ENCODE measurements at places on chromosomes 12 and 14.
A peak's percentile ranks its signal among the peaks of the same experiment; 100 is the strongest.

DNA sequence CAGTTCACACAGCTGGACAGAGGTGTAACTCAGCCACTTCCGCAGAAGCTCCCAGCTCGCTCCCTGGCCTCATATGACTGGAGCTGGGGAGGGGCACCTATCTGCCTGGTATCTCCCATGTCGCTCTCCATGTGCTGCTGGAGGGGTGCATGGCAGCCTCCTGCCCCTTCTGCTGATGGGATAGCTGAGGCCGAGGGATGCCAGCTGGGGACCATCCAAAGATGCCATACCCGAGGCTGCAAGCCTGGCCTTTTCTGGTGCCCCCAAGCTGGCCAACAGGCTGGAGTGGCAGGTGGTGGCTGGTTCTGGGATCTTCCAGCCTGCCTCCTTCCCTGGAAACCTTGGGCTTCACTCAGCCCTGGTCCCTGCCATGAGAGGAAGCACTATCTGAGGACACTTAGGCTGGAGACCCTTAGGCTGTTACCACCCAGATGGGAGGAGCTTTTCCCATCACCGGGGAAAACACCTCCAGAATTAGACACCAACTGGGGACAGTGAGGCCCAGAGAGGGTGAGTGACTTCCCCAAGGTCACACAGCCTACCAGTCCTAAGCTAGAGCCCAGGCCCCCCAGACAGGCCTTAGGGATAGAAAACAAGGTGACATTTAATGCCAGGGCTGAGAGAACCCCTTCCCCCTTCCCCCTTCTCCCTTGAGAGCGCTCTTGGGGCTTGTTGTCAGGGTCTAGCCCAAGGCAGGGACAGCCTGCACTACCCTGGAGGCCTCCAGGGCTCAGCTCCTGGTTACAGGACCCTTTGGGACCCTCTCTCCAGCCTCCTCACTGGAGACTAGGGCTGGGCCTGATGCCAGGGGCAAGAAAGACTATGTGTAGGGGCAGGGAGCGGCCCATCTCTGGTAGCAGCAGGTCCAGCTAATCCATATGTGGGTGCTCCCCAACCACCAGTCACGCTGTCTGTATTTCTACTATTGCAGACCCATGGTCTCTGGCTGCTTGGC lies 7.1 kb downstream of the DTX1 start:
- DNase-seq, result no peak

DNA sequence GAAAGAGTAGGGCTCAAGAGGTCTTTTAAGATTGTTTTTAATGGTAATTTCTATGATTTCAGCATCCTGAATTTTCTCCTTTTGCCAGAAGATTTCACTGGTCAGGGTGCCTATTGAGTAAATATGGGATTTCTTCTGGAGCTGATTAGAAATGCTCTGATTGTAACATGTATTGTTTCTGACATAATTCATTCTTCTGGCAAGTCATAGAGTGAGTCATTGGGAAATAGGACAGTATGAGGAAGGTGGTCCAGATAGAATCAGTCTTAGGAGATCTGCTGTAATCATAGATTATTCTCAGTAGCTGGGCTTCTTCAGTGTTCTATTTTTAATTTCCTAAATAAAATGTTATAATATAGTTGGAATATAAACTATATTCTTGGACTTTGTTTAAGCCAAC lies 182.0 kb upstream of the NAV3 start:
- peak; percentile 60 for DNase-seq

GRCh38 chr12:99386907-99387306 lies 260.6 kb upstream of the GARIN6 start:
- DNase-seq, result no peak

- no peak for DNase-seq
These were observed 31.7 kb downstream of the WDR20 start for GRCh38 chr14:102171173-102172020.

DNA sequence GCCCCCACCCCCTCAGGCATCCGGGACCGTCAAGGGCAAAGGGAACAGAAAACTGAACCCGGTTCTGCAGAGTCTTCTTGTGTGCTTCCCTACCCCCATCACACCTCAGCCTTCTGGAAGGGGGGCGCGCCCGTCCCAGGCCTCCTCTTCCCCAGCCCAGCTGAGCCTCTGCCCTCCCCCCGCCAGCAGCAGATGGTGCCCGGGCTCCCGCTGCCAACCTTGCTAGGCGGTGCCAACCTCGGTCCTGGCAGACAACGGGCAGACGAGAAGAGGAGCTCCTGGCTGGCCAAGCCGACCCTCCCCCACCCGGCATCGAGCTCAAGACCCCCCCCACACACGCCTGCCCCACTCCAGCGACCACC lies 8.7 kb downstream of the STAC3 start:
- DNase-seq, result no peak

DNA sequence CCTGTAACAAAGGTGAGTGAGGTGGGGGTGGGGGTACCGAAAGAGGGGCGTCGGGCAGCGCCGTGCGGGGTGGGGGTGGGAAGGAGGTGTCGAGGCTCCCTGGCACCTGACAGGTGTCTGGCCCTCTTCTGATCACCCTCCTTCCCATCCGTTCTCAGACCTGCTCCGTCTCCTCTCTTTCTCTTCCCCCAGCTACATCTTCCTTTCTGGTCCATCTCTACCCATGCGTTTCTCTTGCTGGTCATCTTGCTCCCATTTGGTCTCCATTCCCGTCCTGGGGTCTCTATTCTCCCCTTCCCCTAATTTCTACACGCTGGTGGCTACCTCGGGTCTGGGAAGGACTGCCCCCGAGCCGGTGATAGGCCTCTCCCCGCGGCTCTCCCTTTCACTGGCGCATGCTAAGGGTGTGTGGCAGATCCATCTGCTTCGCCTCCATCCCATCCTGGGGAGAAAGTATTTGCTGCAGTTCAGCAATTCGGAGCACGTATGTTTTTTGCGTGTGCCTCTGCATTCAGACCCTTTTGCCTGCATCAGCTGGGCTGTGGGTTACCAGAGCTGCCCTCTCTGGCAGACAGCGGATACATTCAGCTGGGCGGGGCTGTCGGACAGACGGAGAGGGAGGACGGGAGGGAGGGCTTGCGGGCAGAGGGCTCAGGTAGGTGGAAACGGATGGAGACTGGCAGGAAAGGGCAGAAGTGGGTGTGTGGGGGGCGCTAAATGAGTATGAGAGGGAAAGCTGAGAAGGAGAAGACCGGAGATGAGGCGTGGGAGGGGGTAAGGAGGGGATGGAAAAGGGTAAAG lies 730 bp downstream of the CLSTN3 start:
- DNase-seq, result peak; percentile 17

- DNase-seq, result no peak
These were observed 6.9 kb downstream of the MGAT4C start for GRCh38 chr12:86249276-86249675.

GRCh38 chr12:49332441-49332861 lies 4.5 kb downstream of the C1QL4 start:
- no peak for DNase-seq

- no peak for DNase-seq
These were observed 1.4 kb downstream of the SLC25A29 start for GRCh38 chr14:100304825-100305323.

DNA sequence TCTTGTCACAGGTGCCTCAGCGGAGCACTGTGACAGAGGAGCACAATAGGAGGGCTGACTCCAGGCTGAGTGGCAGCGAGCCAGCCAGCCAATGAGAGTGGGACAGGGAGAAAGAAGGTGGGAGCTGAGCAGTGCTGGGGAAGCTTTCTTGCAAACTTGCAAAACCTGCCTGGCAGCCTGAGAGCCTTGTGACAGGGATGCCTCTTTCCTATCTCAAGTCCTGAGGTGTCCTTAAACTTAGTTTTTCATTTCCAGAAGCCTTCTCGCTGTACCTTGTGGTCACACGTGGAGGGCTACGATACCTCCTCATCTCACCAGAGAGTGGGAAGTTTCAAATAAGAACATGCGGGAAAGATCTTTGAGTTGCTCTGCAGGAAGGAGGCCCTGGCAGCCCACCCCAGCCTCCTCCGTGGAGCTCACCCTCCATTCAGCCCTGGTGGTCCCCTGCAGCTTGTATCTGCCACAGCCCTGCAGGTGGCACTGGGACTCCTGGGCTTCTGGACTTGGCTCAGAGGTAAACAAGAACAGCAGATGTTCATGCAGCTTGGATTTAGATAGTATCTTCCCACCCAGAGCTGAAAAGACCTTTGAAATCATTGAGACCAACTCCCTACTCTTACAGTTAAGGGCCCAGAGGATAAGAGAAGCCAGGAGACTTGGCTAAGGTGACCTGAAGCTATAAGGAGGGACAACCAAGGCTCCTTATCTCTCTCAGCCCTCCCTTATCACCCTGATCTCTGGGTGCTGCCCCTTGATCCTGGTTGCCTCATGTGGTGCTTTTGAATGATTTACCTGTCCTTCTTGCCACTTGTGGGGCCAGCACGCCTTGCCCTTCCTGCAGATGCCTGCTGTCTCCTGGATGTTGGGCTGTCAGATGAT lies 153.5 kb upstream of the MAX start:
- DNase-seq, result no peak

GRCh38 chr12:113659416-113659815 lies 187.7 kb upstream of the LHX5 start:
- no peak for DNase-seq

DNA sequence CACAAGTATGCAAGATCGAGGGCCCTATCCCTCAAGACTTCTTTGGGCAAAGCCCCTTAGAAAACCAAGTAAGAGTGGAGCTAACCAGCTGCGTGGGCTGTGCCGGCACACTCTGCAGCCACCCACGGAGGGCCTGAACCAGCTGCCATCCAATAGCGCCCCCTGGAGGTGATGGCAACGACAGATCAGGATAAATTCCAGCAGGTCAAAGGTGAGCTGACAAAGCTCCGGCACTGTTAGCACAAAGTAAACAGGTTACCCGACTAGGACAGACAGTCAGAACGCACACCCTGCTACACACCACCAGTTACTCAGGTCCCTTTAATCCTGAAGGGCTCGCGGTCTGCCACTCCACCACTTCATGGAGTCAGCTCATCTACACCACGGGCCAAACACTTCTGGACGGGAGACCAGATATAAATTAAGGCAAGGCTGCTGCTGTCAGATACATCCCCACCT lies 4.9 kb downstream of the ZBTB39 start:
- DNase-seq, result no peak

- peak; percentile 66 for DNase-seq
These were observed 2.4 kb downstream of the LRIG3 start for GRCh38 chr12:58917699-58918468.

- DNase-seq, result no peak
These were observed 80.6 kb upstream of the GSC start for GRCh38 chr14:94850309-94851211.

DNA sequence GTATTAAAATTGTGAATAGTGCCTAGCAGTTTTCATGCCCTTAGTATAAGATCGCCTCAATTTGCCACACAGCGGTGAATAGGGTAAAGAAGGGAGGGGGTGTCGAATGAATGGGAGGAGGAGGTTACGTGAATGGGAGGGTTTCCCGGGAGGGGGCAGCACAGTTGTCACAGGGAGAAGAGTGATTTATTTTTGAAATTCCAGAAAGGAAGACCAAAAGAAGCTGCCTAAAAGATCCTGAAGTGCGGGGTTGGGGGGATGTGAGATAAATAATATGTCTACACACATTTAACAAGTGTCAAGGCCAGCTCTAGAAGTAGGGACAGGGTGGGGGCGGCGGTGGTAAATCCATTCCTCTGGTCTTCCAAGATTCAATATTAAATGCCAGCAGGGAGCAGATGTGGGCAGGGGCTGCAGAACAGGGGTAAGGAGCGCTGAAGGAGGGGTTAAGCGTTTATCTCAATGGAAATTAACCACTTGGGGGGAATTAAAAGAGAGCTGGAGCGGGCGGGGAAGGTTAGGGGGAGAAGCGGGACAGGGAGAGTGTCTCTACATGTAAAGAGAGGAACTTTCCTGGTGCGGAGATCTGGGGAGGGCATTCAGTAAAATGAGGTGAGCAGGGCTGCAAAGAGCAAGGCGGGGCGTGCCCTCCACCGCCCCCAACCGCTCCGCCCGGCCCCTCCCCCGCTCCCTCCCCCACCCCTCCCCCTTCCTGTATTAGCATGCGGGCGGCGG lies 867 bp downstream of the C12orf42 start:
- DNase-seq, result no peak

- DNase-seq, result no peak
These were observed 75.3 kb upstream of the AMN1 start for GRCh38 chr12:31804185-31804504.

DNA sequence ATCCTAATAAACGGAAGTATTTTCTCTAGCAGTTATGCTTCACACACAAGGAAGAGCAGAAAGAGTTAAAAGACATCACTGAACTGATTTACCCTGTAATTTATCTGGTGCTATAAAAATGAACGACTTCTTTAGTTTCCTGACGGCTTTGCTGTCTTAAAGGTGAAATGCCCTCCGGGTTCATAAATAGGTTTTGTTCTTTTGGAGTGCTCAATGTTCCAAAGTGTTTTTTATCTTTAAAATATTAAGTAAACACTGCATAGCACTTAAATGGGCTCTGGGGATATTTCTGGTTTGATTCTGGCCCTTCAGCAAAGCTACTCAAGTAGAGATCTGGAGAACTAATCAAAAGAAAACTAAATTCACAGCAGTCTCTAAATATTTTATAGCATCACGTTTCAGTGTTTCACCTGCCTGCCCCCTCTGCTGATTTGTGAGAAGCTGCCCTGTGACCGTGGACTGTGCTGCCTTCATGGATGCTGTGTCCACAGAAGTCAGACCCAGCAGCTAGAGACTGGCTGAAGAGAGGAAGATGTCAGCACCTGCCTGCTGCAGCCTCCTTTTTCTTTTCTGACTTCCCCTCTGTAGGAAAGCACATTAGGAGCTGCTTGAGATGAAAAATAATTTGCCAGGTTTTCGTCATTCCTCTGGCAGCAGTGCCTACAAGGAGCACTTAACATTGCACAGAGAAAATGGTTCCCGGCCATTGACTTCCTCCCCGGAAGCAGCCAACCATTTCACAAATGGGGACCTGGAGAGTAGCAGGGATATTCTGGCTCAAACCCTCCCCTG lies 205.1 kb upstream of the FSCB start:
- DNase-seq, result no peak

DNA sequence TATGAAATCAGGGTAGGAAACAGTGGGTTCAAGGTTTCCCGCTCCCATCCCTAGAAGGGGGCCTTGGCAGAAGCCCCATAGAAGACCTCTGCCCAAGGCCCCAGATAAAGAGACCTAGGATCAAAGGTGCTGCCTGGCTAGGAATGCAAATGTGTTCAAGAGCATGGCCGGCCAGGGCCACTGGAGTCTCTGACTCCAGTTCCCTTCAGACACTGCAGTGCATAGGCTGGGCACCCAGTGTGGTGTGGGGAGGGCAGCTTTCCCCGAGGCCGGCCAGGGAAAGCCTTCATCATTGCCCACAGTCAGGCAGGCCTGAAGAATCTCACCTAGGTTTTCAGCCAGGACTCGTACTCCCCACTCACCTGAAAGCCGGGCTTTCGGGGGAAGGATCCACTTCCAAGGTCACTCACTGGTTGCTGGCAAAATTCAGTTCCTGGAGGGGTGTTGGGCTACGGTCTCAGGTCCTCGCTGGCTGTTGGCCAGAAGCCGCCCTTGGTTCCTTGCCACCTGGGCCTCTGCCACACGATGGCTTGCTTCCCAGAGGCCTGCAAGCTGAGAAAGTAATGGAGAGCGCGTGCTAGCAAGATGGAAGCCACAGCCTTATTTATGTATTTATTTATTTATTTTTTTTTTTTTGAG lies 9.7 kb upstream of the PEBP1 start:
- DNase-seq, result no peak

DNA sequence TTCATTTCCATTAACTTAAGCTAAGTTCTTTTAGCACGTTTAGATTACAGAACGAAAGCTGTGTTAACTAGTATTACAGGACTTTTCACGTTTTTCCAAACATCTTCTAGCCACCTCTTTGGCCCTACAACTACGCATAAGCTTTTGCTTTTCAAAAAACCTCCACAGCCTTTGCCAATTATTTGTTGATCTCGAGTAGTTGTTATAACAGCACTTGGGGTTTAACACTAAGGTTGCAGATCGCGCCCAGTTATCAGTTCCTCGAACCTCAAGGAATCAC lies 450 bp upstream of the RBM25 start:
- DNase-seq, result no peak
